Retinal pigment epithelial cell (primary cell): ENCODE measurements at places on chromosomes 5 and 9.

DNA sequence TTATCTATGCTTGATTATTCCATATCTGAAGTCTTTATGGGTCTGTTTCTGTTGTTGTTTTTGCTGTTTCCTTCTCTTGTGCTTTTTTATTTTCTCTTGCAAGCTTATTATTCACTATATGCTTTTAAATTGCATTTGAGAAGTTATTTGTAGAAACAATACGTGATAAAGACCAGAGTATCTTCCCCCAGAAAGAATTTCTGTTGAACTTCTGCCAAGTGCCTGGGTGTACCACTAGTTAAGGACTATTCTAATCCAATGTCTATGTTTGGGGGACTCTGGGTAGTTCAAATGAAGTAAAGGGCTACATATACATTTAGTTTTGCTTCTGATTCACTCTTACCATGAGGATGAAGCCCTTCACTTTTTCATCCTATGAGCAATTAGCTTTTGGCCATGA is 54.3 kb downstream of the SLF1 start:
- DNase-seq = no peak

- DNase-seq = no peak
Observed at GRCh38 chr9:38765101-38765500, 45.2 kb upstream of the FAM240B start.

DNA sequence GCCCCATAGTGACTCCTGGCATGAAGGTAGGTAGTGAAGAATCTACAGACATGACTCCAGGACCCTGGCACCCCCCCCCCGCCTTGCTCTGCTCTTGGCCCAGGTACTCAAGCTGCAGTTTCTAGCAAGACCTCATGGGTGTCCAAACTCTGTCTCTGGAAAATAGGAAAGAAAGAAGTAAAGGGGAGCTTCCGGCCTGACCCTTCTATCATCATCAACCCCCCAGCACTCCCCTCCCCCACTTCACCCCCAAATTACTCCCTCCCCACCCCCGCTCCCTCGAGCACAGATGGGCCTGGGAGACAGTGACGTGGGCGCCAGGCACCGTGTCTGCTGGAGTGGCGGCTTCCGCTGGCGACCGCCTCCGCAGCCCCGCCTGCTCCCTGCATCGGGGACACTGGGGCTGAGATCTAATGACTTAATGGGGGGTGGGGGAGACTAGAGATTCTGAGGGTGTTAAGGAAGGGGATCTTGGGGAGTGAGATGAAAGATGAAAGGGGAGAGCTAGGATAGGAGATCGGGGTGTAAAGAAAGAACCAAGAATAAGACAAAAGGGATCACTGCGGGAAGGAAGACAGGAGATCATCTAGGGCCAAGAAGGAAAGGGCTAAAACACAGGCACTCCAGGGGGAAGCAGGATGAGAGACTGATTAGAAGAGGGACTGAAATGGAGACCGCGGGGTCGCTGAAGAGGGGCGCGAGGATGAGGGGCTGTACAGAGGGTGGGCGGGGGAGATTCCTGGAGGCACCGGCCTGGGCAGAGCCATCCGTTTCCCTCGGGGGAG is 1.1 kb upstream of the DNAJB5 start:
- DNase-seq = no peak

DNA sequence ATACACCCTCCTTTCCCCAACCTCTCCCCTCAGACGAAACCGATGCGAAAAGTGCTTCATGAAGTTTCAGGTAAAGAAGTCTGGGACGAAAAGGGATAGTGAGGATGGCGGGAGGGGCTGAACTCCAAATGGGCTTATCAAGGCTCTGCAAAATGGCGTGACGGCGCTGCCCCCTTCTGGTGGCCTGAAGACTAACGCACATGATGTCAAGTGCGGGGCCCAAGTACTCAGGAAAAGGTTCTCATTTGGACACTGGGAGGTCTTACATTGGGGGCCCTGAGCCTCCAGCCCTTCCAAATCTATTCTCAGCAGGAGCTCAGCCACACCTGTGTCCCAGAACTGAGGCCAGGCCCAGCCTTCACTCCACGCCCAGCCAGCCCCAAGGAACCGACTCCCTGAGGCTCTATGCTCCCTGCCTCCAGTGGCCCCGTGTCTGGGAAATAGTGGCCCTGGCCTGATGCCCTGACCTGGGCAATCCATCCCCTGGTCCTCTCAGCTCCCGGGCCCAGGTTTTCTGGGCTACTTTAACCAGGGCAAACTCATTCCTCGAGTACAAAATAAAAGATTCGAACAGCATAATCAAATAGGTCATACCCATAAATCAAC is 119.9 kb downstream of the KCNIP1 start:
- no peak for DNase-seq

DNA sequence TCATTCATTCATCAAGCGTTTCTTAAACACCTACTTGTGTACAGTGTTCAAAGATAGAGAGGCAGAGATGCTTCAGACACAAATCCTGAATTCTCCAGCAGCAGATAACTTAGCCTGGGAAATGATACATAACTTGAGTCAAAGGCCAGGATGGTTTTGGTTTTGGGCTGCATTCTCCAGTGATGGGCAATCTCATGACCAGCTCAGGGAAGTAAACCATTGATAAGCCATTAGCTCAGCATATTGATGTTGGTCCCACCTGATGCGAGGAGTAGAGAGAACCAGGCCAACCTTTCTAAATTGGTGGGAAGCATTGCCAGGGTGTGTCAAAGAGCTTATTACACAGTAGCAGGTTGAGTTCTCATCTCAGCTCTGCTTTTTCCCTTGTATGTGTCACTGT is 53.0 kb downstream of the SH3RF2 start:
- DNase-seq = no peak

GRCh38 chr9:93965830-93966577 is 10.8 kb upstream of the BARX1 start:
- DNase-seq = no peak

DNA sequence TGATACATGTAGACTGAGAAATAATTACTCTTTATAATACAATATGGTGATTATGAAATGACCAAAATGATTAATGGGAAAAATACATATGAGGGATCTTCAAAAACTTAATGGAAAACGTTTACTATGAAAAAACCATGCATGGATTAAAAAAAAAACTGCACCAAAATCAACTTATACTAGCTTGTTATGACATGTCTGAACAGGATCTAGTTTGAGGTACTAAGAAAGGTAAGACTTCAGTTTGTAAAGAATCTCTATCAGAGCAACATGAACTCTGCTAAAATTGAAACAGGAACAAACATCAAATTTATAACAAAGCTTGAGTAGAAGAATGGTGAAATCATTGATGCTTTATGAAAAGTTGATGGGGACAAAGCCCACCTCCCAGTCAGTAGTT is 178.0 kb downstream of the SLIT3 start:
- DNase-seq = no peak

- no peak for DNase-seq
Observed at GRCh38 chr9:130421154-130421801, 23.5 kb upstream of the ASS1 start.

DNA sequence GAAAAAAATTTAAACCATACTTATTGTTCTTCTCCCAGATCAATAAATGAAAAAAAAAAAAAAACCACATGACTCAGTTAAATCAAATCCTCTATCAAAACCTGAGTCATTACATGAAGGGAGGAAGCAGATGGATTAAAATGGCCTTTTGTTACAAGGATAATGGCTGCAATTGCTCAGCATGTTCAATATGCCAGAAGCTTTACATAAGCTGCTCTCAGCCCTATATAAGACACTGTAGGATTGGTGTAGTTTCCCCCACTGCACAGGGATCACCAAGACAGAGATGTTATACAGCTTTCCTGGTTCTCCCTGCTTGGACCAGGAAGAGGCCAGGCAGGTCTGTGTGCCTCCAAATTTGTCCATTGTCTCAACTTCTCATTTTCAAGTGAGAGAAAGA is 101.6 kb upstream of the MAP1B start:
- DNase-seq = no peak

DNA sequence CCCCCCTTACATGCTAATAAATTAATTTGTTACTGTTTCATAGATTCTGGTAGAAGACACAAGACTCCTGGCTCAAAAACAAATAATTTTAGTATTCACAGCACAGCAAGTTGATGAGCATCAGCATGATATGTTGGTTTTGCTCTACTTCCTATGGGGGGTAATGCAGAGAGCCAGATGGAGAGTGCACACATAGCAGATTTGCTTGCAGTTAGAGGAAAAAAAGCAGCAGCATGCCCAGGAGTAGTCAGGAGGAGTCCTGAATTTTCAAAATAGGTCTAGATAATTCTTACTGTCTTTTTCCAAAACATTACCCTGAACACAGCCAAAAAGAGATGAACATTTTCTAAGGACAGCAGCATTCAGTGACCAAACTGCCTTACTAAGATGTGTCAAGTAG is 261.3 kb downstream of the COX7C start:
- DNase-seq = no peak

- DNase-seq = no peak
Observed at GRCh38 chr5:98975223-98975622, 46.4 kb upstream of the CHD1 start.
